Activated naive CD4-positive, alpha-beta T cell treated with Interleukin-2 at 50 U/mL for 16 hours (primary cell): ENCODE measurements at places on chromosomes 6 and 20.

GRCh38 chr6:157808405-157808950, 14.6 kb upstream of the SNX9 start:
- no peak for DNase-seq

- DNase-seq: no peak
These were observed 57.9 kb downstream of the VEGFA start for GRCh38 chr6:43827898-43828297.

- no peak for DNase-seq
These were observed 112.4 kb downstream of the PRKN start for GRCh38 chr6:162615016-162615705.

DNA sequence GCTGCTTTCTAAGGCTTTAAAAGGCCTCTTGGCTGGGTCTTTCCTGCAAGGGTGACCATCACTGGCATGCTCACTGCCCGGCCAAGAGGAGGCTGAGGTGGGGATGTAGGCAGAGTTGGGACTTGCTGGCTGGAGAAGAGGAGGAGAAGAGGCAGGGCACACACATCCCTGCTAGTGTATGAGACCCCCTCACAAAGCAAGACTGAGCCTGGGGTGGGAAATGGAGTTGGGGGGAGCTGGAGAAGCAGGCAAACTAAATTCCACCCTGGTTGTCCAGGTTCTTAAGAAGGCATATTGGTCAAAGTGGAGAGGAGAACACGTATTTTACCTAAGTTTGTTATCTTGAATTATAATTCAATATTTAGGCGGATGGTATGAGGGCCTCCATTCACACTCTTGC, 1.7 kb upstream of the KIZ start:
- DNase-seq: no peak

- no peak for DNase-seq
These were observed 1.7 kb downstream of the FAXC start for GRCh38 chr6:99347804-99348203.

- no peak for DNase-seq
These were observed 5.3 kb downstream of the DOP1A start for GRCh38 chr6:83072726-83073125.

GRCh38 chr6:4774715-4775493, 1.3 kb upstream of the CDYL start:
- DNase-seq: no peak

DNA sequence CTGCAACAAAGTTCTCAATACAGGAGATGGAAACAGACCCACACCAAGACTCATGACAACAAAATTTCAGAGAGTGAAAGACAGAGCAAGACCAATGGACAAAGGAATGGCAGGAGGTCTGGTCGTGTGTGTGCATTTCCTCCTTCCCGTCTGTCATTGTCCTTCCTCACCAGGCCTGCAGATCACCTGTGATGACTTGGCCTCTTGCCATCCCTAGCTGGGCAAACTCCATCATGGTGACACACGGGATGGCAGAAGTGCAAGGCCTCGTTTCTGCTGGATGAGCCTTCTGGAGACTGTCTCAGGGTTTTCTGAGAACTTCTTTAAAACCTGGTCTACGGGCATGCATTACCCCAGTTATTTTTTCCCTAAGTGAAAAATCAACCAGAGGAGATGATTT, 49.2 kb downstream of the RPP21 start:
- DNase-seq: no peak

- DNase-seq: no peak
These were observed 50.9 kb upstream of the TNFAIP3 start for GRCh38 chr6:137816133-137816579.

DNA sequence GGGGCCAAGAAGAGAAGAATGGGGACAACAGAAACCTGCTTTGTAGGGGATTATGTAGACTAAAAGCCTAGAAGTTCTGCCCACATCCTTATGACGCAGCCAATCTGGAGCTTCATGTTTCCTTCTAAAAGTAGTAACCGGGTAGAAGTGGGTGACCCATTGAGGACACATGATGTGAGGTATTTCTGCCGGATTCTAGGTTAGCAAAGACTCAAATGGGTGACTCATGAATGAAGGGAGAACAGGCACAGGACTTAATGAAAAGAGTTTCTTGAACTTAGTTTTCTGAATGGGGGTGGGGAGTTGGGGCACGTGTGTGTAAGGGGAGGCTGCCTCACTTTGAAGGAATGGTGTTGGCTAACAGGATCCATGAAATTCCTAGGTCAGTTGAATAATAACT, 68.8 kb downstream of the CDS2 start:
- no peak for DNase-seq

- DNase-seq: peak; percentile 33
These were observed 1.6 kb downstream of the PSMA7 start for GRCh38 chr20:62141397-62142251.

DNA sequence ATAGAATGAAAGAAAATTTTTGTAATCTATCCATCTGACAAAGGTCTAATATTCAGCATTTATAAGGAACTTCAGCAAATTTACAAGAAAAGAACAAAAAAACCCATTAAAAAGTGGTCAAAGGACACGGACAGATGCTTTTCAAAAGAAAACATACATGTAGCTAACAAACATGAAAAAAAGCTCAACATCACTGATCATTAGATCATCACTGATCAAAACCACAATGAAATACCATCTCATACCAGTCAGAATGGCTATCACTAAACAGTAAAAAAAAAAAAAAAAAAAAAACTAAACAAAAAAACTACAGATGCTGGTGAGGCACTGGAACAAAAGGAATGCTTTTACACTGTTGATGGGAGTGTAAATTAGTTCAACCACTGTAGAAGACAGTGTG, 837.1 kb downstream of the EPHA7 start:
- no peak for DNase-seq

GRCh38 chr6:163416557-163417253, 2.2 kb downstream of the QKI start:
- peak; percentile 27 for DNase-seq

GRCh38 chr20:37365760-37366638, 20.1 kb downstream of the SRC start:
- no peak for DNase-seq

DNA sequence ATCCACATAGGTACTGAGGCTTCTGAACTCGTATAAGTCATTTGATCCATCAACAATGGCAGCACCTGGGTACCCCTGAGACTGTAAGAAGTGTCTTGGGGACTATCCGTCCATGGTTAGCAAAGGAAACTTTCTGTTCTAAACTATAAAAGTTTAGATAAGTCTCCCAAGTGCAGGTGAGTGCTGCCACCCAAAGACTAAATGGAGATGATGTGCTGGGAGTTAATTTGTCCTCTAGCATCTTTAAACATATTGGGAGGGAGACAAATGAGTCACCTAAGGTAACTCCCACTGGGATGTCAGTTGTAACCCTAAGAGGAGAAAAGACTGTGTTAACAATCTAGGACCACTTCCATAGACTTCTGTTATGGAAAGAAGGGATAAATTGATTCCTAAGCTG, 6.2 kb downstream of the BEND6 start:
- DNase-seq: no peak

GRCh38 chr20:51456511-51457509, 85.7 kb downstream of the NFATC2 start:
- no peak for DNase-seq

DNA sequence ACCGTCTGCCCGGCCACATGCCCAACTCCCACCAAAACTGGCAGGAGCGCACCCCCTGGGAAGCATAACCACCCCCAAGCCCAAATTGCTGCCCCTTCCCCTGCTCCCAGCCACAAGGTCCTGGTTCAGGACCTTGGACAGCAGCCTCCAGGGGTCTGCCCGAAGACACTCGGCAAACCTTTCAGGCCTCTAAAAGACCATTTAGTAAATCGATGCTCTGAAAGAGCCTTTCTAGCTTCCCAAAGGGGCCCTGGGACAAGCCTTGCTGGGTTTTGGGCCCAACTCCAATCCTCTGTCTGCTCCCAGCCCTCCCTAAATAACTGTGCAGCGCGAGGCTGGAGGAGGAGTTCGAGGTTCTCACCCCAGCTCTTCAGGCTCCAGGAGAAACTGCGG, 30.5 kb downstream of the GRM4 start:
- DNase-seq: no peak

DNA sequence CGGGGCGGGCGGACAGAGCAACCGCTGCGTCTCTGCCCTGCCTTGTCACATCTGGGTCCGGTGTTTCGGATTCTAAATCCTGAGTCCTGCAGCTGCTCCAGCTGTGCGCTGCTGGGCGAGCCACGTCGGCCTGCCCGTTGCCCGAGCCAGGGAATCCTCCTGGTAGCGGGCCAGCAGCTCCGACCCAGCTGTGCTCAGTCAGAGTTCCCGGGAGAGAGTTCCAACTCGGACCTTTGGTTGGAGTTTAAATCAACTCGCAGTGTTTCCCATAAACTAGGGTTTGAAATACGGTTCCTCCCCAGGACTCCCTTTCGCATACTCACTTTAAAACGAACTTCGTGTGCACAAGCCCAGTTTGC, 315 bp upstream of the PDE10A start:
- no peak for DNase-seq

- no peak for DNase-seq
These were observed 29.9 kb downstream of the COL20A1 start for GRCh38 chr20:63322933-63323273.

- DNase-seq: peak; percentile 64
These were observed 2.2 kb upstream of the ID1 start for GRCh38 chr20:31602779-31603441.

- no peak for DNase-seq
These were observed 228.5 kb downstream of the PHF3 start for GRCh38 chr6:63864061-63864460.

DNA sequence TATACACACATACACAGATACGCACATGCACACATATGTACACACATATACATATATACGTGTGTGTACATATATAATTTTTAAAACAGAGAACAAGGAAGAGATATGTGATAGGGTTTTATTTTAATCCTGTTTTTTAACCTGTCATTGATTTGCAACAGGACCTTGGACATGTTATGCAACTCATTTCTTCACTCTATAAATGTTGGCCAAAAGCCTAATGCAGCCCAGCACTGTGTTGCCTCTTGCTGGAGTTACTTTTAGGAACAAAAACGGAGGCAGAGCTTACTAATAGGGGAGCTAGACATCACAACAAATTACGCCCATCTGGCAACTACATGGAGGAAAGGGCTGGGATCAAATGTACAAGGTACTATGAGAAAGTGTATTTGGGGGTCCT, 179.9 kb upstream of the TAB2 start:
- no peak for DNase-seq

DNA sequence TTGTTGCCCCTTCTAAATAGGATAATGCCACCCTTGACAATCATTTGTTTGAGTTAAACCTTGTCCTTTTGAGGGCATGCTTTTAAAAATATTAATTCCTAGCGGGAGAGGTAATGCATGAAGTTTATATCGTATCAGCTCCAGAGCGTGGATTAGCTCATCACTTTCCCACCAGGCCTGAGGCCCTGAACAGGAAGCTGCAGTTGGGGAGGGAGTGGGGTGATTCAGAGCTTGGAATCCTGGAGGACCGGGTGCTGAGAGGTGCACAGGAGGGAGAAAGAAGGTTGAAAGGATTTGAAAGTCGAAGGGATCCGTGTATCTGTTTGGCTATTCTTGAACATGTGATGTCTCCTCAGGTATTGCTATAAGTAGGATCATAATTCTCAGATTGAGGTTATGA, 25.0 kb downstream of the ZDHHC14 start:
- DNase-seq: no peak

GRCh38 chr6:56772737-56773184, 130.1 kb upstream of the DST start:
- DNase-seq: no peak

GRCh38 chr6:105192707-105193465, 13.1 kb upstream of the POPDC3 start:
- DNase-seq: no peak

- DNase-seq: peak; percentile 40
These were observed 68.7 kb downstream of the TOX2 start for GRCh38 chr20:43983359-43983758.

DNA sequence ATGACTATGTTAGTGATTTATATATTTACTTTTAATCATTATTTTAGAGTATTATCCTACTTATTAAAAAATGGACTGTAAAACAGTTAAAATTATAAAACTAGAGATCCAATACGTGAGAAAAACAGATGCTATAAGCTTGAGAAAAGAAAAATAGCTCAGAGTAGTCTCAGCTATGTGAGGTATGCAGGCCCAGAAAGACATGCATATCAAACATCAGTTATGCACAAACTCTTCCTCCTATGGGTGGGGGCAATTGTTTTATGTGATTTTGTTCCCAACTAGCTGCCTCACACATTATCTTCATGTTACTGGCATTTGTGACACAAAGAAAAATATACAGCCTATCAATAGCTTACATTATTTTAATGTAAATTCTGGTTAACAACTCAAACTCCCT, 28.8 kb downstream of the RARS2 start:
- no peak for DNase-seq
